ENCODE measurements at places on chromosomes 7 and 10.

GRCh38 chr10:30387646-30388243 lies 38.7 kb upstream of the MTPAP start:
- no peak for DNase-seq

- DNase-seq = no peak
Observed at GRCh38 chr7:50246551-50246950, 58.0 kb upstream of the IKZF1 start.

- DNase-seq = no peak
Observed at GRCh38 chr7:106666353-106666752, 5.4 kb upstream of the CCDC71L start.

DNA sequence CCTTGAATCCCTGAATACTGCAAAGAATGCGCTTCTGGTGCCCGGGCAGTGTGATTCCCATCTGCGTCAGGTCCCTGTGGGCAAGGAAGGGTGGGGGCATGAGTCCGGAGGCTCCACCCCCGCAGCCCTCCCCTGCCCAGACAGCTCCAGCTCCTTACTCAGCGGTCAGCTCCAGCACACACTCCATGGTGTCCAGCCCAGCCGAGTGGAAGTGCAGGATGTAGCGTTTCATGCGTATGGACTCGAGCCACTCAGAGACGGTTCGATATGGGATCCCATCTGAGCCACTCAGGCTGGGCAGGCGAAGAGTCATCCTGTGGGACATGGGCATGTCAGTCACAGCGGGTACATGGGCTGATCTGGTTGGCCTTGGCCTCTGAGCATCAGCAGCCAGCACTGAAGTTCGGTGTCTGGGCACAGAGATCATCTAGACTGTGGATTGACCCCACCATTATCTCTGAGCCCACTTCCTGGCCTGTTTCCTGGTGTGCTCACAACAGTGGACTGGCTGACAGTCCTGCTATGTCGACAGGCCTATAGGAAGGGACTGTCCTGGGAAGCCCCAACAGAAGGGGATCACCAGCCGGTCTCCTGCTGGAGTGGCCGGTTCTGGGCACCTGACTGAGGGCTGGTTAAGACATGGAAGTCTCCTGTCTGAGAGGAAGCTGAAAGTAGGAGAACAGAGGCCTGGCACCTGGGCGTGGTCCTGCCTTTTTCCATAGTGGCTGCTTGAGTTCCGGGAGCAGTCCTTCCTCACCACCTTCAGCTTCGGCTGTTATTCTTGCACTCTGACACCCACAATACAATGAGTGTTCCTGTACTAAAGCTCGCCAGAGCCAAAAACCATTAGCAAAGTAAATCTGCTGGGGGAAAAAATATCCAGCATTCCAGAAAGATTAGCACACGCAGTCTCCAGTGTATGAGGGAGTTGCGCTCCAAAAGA lies 10.6 kb downstream of the ZYX start:
- DNase-seq = no peak

- no peak for DNase-seq
Observed at GRCh38 chr7:115631782-115632181, 398.8 kb downstream of the TFEC start.

GRCh38 chr10:47340608-47341170 lies 7.5 kb upstream of the RBP3 start:
- DNase-seq = peak; percentile 56

GRCh38 chr7:5457245-5457735 lies 33.7 kb upstream of the TNRC18 start:
- DNase-seq = no peak

GRCh38 chr10:14905890-14906289 lies 27.2 kb downstream of the SUV39H2 start:
- DNase-seq = no peak

GRCh38 chr10:78754269-78755062 lies 314.3 kb upstream of the ZMIZ1 start:
- no peak for DNase-seq

DNA sequence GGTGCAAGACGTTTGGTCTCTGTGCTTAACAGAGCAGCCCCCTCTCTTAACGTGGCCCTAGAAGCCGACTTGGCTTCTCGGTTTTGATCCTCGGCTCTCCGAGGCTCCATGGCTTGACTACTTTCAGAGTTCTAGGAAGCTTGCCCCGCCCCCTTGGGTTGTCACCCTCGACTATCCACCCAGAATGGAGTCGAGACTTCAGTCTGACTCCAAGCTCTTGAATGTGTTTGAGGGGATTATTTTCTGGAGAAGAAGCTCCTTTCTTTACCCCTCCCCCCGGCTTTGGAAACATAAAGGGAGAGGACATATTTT lies 448 bp downstream of the SEC24C start:
- no peak for DNase-seq

- no peak for DNase-seq
Observed at GRCh38 chr10:79933961-79934360, 14.9 kb downstream of the SFTPD start.

DNA sequence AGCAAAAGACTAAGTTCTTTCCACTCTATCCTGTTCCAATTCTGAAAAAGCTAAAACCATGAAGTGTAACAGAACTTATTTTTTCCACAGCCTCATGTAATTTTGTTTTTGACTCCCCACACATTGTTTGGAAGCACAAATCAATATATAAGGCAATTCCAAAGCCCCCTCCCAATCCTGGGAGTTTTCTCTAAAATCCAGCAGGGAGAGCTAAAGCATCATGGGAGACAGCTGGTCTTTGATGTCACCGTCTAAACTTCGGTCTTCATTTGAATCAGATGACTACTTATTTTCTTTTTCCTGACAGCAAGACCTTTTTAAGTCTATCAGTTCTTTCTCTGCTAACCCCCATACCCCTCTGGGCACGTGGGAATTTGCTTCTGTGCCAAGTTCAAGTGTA lies 33.3 kb upstream of the PON1 start:
- DNase-seq = no peak

DNA sequence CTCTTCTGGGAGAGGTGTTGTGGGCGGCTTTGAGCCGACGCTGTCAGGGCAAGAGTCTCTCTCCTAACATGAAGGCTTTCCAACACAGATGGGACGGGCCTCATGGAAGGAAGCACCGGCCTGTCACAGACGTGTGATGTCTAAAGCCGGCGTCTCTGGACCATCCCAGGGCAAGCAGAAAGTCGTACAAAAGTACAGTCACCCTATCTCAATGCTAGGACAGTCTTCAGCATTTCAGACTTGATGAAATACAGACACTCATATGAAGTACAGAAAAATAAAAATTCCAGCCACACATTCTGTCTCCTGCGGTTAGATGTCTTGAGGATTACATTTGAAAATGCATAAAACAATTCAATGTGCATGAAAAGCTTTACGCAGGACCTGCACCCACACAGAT lies 30.6 kb downstream of the CYP2W1 start:
- DNase-seq = no peak

DNA sequence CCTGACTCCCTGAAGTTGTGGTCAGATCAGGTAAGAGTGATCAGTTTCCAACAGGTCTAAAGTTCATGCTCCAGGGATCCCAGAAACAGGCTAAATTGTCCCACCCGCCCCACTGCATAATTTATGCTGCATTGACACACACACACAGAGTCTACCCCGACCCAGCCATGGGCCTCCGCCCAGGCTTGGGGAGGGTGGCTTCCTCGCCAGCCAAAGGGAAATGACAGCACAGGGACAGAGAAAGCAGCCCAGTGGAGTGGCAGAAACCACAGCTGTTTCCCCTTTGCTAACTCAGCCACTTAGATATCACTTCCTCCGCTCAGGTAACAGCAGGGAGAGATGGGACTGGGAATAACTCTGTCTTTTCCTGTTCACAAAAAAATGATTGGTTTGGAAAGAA lies 9.4 kb downstream of the SH3PXD2A start:
- no peak for DNase-seq

DNA sequence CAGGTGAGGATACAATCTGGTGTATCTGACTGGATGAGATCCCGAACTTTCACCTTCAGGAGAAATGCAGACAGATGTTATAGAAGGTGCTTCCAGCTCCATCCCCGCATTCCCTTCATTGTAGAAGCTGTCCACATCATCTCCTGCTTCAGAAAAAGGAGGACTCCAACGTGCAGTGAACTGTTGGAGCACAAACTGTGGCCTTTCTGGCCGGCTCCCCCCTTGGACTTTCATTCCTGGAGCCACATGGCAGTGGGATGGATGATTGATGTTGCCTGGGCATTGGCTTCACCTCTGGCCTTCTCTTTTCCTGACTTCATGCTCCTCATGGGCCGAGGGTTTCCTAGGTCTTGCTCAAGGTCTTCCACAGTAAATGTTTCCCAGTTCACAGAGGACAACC lies 29.6 kb upstream of the ZNF273 start:
- DNase-seq = no peak

GRCh38 chr7:128356546-128357216 lies 4.8 kb downstream of the PRRT4 start:
- no peak for DNase-seq

DNA sequence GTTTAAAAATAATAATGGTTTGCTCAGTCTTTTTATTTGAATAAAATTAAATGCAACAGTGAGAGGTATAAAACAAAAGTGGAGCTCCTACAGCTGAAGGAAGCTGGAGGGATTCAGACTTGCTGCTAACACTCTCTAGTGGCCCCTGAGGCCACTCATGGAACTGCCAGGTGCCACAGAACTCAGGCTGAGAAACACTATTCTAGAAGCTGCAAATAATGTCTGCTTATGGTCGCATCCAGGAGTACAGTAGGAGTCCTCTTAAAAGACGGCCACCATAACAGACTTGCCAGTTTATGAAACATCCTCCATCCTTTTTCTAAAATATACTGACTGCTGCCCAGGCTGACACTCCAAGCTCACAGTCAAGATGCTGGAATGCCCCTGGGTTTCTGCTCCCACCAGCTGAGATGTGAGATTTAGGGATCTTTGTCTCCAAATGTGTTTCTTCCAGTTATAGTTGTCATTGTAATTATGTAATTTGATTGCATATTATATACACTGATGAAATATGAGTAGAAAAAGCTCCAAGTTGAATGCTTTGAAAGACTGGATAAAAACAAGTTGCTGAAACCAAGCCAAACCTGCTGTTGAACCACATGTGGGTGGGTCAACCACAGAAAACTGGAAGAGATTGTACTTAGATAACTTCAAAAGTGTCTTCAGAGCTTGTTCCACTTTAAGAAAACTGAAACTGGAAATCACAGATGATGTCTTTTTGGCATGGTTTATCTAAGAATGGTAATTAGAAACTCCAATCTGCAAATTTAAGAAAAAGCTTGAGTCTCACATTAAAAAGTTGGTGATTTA lies 213.7 kb upstream of the AOAH start:
- no peak for DNase-seq

DNA sequence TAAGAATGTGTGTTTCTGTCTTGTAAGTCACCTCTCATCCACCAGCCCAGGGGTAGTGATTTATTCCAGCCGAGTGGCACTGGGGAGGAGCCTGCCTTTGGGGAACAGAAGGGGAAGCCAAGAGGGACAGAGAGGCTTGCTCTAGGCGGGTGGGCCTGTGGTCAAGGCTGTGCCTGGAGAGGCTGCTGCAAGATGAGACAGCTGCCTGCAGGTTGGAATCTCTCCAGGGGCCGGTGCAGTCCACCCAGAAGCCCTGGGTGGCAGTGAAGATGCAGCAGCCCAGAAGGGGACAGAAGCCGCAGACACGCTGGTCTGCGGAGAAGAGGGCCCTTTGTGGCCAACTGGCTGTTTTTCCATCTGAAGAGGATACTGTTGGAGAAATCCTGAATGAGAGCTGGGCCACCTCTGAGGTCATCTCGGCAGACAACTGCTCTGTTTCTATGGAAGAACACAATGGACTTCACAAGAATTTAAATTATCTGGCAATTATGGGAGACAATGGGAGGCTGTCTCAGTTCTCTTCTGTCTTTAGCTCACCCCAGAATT lies 175.7 kb downstream of the GFRA1 start:
- no peak for DNase-seq

- no peak for DNase-seq
Observed at GRCh38 chr10:51718804-51719291, 19.5 kb upstream of the CSTF2T start.

- DNase-seq = no peak
Observed at GRCh38 chr7:1106793-1107421, 19.0 kb downstream of the GPER1 start.

- DNase-seq = no peak
Observed at GRCh38 chr7:114392686-114393085, 21.9 kb upstream of the FOXP2 start.

GRCh38 chr10:94315975-94316464 lies 46.7 kb downstream of the NOC3L start:
- DNase-seq = no peak

- DNase-seq = peak; percentile 4
Observed at GRCh38 chr10:21675157-21675796, 141.2 kb downstream of the MLLT10 start.

DNA sequence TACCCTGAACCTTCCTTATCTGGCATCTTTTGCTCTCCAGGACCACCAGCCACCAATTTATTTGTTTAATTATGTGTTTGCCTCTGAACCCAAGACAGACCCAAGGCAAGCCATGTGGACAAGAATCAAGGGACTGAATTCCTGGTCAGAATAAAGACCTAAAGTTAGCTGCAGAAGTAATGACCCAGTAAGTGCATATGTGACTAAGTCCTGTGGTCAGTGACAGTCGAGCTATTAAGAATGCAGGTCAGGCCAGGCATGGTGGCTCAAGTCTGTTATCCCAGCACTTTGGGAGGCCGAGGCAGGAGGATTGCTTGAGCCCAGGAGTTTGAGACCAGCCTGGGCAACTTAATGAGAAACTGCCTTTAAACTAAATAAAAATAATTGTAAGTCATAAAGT lies 139.4 kb downstream of the CCDC71L start:
- no peak for DNase-seq
